ENCODE measurements at places on chromosomes 11 and 22.

DNA sequence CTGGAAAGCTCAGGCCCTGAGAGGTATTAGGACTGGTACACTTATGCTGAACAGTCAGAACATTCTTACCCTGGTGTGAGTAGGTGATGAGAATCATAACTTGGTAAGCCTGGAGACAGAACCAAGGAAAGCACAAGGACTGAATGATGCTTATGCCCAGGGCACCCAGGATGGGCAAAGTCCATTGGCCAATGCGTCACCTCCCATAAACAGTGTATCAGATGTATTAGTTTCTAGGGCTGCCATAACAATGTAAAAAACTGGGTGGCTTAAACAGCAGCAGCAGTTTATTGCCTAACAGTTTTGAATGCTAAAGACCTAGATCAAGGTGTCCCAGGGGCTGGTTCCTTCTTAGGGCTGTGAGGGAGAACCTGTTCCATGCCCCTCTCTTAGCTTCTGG, 107.0 kb downstream of the FAR1 start:
- no peak for DNase-seq

GRCh38 chr11:7416080-7416479, 69.2 kb upstream of the OLFML1 start:
- DNase-seq = no peak

DNA sequence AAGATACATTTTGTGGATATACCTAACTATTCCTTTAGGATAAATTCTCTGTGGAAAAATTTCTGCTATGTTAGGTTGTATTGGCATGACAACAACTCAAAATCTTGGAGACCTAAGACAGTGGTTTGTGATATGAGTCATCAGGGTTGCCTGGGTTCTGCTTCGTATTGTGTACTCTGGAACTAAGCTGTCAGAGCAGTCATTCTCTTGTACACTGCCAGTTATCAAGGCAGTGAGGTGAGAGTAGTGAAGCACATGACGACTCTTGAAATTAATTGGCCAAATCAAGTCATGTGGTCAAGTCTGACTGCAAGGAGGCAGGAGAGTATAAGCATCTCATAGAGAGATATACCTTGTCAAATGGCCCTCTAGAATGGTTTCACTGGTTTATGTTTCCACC, 104.4 kb downstream of the FANCF start:
- DNase-seq = no peak

GRCh38 chr22:43397766-43398165, 14.0 kb upstream of the MPPED1 start:
- DNase-seq = no peak

DNA sequence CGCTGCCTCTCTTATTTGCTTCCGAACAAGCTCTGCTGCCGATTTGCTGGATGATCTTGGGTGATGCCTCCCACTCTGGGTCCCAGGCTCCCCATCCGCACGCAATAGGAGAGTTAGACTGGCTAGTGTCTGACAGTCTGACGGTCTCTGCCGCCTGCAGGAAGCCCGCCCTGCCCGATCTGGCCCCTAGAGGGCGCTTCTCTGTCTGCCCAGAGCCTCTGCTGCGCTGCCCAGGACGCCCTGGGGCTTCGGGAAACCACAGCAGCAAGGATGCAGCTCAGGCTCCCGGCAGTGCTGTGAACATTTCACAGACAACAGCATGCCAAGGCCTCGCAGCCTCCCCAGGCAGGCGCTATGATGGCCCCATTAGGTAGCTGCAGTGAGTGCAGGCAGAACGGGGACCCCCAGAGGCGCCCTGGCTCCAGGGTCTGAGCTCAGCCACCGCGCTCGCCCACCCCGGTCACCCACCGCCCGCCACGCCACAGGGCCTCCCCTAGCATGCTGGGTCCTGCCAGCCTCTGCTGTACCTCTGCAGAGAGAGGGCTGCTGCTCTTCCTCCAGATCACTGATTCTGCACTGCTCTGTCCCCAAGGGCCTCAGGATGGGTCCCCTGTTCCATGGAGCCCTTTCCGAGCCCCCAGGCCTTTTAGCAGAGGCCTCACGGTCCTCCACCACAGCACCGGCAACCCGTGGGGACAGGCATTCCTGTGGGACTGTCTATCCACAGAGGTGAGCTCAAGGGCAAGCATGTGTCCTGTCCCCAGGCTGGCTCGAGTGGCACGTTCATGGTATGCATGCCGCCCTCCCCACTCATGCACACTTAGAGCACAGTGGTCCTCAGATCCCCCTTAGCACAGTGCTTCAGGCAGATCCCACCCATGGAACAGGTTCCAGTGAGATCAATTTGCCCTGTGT, 4.3 kb upstream of the BAIAP2L2 start:
- peak; percentile 73 for DNase-seq

DNA sequence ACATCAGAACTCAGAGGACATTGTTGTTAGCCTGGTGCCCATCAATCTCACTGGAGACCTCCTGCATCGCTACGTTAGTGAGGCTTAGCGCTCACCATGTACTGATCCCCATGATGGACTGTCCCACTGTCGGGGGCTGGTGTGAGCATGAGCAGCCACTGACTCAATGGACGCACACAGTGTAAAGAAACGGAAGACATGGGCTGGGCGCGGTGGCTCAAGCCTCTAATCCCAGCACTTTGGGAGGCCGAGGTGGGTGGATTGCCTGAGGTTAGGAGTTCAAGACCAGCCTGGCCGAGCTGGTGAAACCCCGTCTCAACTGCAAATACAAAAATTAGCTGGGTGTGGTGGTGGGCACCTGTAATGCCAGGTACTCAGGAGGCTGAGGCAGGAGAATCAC, 112.9 kb downstream of the CRYBB2 start:
- DNase-seq = no peak

GRCh38 chr22:39229688-39230260, 15.0 kb downstream of the PDGFB start:
- DNase-seq = no peak

- no peak for DNase-seq
Observed at GRCh38 chr11:42066113-42066512, 606.7 kb upstream of the LRRC4C start.

All from activated CD4-positive, alpha-beta T cell treated with anti-CD3 and anti-CD28 coated beads, Interleukin-2, amount 50 U/mL, for 1 hour (primary cell).